ENCODE measurements at places on chromosomes 2 and 18.

DNA sequence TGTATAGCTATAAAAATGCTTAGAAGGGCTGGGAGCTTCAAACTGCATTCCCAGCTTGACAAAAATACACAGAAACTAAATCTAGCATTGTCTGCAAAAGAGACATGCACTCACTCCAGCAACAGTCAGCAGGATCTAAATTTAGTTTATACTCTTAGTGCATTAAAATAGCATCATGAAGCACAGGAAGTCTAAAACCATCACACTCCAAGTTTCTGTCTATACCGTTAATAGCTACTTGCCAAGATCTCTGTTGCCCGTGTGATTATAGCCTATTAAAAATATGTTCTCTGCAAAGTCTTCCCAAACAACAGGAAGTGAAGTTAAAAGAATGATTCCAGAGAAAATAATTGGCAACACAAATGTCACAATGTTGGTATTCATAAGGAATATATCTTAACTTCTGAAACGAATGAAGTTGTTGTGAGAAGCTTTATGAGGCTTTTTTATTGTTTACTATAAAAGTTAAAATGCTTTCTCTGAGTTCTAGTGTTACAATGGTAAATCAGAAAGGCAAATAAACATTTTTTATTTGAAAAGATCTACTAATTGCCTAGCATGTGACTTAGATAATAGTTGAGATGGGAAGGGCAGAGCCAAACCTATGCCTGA, 184.2 kb downstream of the ZNF385B start:
- DNase-seq, result no peak

GRCh38 chr18:46909497-46909896, 7.8 kb downstream of the PIAS2 start:
- DNase-seq, result no peak

DNA sequence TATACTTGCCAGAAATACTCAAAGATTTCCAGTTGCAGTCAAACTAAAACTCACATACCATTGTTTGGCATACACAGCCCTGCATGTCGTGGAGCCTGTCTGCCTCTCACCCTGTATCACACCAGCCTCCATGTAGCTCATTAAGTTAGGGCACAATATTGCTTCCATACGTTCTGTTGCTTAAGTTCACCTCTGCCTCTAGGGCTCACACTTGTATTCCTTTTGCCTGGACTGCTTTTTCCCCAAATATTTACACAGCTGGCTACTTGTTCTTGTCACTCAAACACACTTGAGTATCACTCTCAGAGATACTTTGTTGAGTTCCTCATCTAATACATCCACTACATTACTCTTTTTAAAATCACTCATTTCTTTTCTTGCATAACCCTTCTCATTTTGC, 83.1 kb downstream of the PTH2R start:
- DNase-seq, result no peak

GRCh38 chr2:159564081-159564480, 52.3 kb downstream of the BAZ2B start:
- DNase-seq, result no peak

DNA sequence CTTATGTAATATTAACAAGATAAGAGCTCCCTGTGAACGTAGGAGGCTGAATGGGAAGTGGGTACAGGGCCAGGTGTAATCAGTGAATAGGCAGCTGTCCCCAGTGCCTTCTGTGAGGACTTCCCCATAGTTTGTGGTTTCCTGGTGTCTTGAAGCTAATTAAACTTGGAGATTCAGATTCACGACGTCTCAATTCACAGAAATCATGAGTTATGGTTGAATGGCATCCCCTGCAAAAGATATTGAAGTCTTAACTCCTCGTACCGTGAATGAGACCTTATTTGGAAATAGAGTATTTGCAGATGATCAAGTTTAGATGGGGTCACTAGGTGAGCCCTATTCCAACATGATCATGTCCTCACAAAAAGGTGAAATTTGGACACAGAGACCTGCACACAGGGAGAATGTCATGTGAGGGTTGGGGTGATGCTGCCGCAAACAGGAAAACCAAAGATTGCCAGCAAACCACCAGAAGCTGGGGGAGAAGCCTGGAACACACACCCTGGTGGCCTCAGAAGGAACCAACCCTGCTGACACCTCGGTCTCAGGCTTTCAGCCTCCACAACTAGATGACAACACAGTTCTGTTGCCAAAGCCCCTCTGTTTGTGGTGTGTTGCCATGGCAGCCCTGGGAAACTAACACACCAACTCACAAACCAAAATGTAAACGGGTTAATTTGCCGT, 13.2 kb downstream of the ARL4C start:
- no peak for DNase-seq

DNA sequence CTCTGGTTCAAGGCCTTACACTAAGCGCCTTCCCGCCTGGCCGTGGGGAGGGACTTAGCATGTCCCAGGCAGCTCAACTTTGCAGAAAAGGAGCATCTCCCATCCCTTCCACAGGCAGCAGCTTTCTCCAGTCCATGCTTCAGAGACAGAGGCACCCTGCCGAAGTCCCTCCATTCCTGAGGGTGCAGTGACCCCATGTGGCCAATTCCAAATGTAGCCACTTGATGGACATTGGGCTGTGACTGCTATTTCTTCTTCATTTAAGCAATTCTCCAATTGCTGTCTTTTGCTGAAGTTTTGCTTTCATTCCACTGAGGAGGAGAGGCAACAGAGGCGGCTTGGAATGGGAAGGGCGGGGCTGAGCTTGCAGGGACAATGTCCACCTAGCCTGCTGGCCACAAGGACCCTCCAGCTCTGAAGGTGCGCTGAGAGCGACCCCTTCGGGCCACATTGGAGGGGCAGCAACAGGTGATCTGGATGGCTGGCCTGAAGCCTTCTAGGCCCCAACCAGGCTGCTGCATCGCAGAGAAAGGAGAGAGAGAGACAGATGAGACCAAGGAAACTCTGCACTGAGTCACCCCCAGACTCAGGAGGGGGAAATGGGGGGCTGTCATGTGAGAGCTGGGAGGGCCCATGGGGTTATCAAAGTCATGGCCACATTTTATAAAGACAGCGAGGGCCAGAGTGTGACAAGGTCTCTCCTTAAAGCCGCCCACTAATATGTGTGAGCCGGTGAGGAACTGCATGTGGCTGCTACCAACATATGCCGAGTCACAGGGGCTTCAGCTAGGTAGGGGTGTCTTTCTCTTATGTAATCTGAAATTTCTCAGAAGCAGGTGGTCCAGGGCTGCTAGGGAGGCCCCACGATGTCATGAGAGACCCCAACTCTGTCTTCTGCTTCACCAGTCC, 61.3 kb downstream of the LONRF2 start:
- DNase-seq, result no peak

- no peak for DNase-seq
Observed at GRCh38 chr2:40487602-40488001, 35.7 kb upstream of the SLC8A1 start.

GRCh38 chr2:58089081-58089480, 42.5 kb downstream of the VRK2 start:
- no peak for DNase-seq

GRCh38 chr2:173282795-173283545, 71.7 kb upstream of the CDCA7 start:
- no peak for DNase-seq

- DNase-seq, result no peak
Observed at GRCh38 chr2:36255863-36256262, 99.7 kb upstream of the CRIM1 start.

- no peak for DNase-seq
Observed at GRCh38 chr2:27717070-27717795, 53.5 kb downstream of the SLC4A1AP start.

- no peak for DNase-seq
Observed at GRCh38 chr2:241677392-241677791, 9.2 kb downstream of the DTYMK start.
